ENCODE measurements at places on chromosomes 1 and 21. TPM values are rescaled to one million over a fixed set of nuclear protein-coding genes. Genes with fewer than 3 reads are reported as not detected.

- H3K27me3 ChIP-seq: no peaks in the 10 kb centered on the region
- no peaks in the 10 kb centered on the region for H3K4me1 ChIP-seq
- no peak for DNase-seq
- no peak overlapping the region for H3K4me3 ChIP-seq
- no peak overlapping the region for H3K27ac ChIP-seq
Measured at GRCh38 chr1:101142244-101142643, 94.6 kb upstream of the S1PR1 start.

DNA sequence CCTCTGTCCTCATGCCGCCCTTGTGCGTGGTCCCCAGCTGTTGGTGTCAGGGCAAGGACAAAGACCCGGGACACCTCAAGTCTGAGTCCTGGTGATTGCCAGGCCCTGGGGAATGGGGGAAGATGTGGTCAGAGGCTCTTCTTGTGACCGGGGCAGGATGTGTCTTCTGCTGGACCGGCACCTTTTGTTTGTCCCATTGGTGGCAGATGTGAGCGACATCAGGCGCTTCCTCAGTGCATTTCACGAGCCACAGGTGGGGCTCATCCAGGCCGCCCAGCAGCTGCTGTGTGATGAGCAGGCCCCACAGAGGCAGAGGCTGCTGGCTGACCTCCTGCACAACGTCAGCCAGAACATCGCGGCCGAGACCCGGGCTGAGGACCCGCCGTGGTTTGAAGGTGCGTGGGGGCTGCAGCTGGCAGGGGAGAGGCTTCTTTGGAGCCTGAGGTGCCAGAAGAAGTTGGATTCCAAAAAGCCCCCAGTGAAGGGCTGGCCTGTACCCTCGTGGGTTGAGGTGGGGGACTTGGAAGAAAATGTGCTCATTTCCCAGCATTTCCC lies 8.4 kb downstream of the DFFB start:
- no peaks in the 10 kb centered on the region for H3K4me1 ChIP-seq
- no peaks in the 10 kb centered on the region for H3K36me3 ChIP-seq
- no peak overlapping the region for H3K4me3 ChIP-seq
- DNase-seq: no peak
- H3K27me3 ChIP-seq: no peaks in the 10 kb centered on the region

DNA sequence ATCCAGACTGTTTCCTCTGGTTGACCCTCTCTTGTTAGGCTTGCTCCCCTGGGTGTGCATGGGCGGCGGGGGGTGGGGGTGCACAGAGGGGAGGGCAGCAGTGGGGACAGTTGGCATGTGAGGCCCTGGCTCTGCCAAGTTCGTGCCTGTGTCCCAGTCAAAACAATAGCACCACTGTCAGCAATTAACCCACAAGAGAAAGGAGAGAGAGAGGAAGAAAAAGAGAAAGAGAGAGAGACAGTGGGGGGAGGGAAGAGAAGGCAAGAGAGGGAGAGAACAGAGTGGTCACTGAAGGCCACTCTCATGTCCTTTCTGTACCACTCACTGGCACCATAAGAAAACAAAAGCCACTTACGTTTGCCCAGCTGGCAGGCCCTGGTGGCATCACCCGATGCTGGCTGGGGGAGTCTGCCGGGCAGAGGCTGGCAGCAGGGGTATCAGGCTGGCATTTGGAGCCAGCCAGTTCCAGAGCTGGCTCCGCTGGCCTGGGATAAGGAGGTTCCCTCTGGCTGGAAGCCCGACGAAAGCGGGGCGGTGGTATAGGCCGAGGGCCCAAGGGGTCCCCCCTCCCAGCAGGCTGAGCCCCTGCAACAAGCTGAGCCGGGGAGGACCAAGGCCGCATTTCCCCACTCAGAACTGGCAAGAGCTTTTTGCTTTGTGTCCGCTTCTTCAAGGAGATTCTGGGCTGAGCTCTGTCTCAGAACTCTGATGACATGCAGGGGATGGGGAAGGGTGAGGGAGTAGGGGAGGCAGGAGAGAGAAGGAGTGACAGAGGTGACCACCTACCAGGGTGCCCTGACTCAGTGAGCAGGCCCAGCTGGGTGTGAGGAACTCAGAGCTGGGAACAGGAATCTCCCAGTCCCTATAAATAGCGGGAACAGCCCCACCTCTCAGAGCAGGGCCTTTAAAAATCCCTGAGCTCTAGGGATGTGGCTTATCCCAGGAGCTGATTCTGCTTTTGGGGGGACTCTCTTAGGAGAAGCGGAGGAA lies 27.9 kb downstream of the PIK3C2B start:
- DNase-seq: no peak
- H3K36me3 ChIP-seq: no peaks in the 10 kb centered on the region
- no peak overlapping the region for H3K27ac ChIP-seq
- H3K27me3 ChIP-seq: peaks cover 3% of the 10 kb centered on the region

DNA sequence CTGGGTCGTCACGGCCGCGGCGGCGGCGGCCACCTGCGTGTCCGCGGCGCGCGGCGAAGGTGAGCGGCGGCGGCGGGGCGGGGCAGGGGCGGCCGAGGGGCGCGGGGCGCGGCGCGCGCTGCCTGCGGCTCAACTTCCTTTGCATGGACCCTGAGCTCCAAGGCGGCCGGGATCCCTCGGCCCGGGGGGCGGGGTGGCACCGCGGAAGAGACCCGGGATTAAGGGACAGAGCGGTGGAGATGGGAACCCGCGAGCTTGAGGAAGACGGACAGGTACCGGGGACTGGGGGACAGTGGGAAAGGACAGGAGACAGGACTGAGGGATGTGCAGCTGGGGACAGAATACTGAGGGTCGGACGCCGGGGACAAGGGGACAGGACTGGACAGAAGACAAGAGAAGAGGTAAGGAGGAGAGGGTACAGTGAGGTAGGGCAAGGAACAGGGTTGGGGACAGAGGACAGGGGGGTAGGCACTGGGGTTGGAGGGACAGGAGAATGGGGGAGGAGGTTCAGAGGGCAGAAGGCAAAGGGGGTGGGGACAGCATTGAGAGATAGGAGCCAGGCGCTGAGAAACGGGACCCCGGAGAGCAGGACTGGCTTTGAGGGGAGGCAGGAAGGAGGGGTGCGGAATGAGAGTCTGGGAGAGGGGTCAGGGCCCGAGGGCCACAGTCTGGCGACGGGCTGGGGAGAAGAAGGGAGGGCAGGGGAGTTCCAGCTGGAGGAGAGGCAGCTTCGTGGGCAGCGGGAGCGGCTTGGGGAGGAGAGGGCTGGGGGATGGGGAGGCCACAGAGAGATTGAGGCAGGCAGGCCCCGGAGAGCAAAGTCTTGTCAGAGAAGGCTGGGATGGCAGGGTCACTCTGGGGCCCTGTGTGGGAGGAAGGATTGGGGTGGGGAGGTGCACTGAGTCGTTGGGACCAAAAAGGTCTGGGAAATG lies 648 bp downstream of the EPHA8 start:
- H3K4me1 ChIP-seq: no peaks in the 10 kb centered on the region
- H3K36me3 ChIP-seq: no peaks in the 10 kb centered on the region
- H3K4me3 ChIP-seq: no peak overlapping the region
- no peak for DNase-seq

- H3K4me1 ChIP-seq: no peaks in the 10 kb centered on the region
- DNase-seq: no peak
- H3K27ac ChIP-seq: no peak overlapping the region
- no peak overlapping the region for H3K4me3 ChIP-seq
Measured at GRCh38 chr1:181803421-181803820, 258.1 kb downstream of the ZNF648 start.

- H3K27me3 ChIP-seq: peaks cover 8% of the 10 kb centered on the region
- H3K27ac ChIP-seq: no peak overlapping the region
- DNase-seq: no peak
Measured at GRCh38 chr1:38733761-38734160, 125.8 kb downstream of the RRAGC start.

RNF19B gene
- 25.8 TPM for total RNA-seq

SLC35F3 gene
- 0.38 TPM for total RNA-seq

AMIGO1 gene
- 1.8 TPM for total RNA-seq

ZMYND12 gene
- 0.23 TPM for total RNA-seq
